ENCODE measurements at places on chromosomes 11 and 22.

GRCh38 chr11:58965246-58965985 lies 26.1 kb downstream of the GLYATL1 start:
- DNase-seq = no peak

GRCh38 chr11:64250415-64251015 lies 815 bp upstream of the PLCB3 start:
- no peak for DNase-seq

DNA sequence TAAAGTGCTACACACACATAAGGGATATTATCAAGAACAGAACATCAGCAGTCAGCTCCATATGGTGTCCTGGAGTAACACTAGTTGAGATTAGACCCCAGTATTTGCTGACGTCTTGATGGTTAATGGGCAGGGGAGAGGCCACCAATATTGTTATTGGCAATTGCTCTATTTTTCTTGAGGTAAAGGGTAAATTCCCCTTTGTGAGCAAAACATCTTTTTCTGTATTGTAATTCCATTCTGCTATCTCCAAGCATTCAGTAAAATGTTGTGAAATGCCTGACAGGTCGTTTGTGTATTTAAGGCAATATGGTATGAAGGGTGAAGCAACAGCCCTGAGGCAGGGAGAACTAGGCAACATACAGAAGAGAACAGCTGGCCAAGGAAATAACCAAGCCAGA lies 21.9 kb downstream of the PC start:
- no peak for DNase-seq

- no peak for DNase-seq
Measured at GRCh38 chr11:21630934-21631478, 561.9 kb upstream of the ANO5 start.

- DNase-seq = no peak
Measured at GRCh38 chr11:25838918-25839625, 492.9 kb upstream of the ANO3 start.

- no peak for DNase-seq
Measured at GRCh38 chr11:72191961-72192381, at the start of gene FOLR1. Gene FOLR1, plus strand, starts transcription at chr11:72192140. Its CDS starts 34 bp downstream, at chr11:72192174.

Data from stimulated activated CD4-positive, alpha-beta T cell treated with anti-CD3 and anti-CD28 coated beads, Interleukin-1b, Interleukin-23, amount 100 ng/mL, for 4 hours (primary cell).